Naive B cell (primary cell): ENCODE measurements at places on chromosomes 16 and 17. TPM values are rescaled to one million over a fixed set of nuclear protein-coding genes. Genes with fewer than 3 reads are reported as not detected.
A peak's percentile ranks its signal among the peaks of the same experiment; 100 is the strongest.

Gene CMTR2
- 24.9 TPM for polyA plus RNA-seq

DNA sequence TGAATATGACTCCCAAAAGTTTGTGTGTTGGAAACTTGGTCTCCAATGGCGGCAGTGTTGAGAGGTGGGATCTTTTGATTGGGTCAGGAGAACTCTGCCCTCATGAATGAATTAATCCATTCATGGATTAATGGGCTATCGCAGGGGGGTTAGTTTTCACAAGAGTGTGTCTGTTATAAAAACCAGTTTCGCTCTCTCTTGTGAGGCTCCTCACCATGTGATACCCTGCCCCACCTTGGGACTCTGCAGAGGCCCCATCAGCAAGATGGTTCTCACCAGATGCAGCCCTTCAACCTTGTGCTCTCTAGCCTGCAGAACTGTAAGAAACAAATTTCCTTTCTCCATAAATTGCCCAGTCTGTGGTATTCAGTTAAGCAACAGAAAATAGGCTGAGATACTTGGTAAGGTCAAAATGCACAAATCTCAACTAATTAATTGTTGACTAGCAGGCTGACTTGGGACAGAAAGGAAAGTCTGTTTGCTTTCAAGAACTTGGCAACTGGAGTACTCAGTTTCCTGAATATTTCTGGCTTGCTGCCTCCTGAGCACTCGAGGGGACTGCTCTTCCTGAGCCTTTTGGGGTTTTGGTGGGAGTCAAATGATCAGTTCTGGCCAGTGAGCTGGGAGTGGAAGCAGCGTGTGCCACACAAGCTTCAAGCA lies 13.8 kb upstream of the CCL17 start:
- peaks cover 12% of the 10 kb centered on the region for H3K27me3 ChIP-seq
- no peak for DNase-seq
- no peak overlapping the region for H3K27ac ChIP-seq
- peaks cover 17% of the 10 kb centered on the region for H3K4me1 ChIP-seq

DNA sequence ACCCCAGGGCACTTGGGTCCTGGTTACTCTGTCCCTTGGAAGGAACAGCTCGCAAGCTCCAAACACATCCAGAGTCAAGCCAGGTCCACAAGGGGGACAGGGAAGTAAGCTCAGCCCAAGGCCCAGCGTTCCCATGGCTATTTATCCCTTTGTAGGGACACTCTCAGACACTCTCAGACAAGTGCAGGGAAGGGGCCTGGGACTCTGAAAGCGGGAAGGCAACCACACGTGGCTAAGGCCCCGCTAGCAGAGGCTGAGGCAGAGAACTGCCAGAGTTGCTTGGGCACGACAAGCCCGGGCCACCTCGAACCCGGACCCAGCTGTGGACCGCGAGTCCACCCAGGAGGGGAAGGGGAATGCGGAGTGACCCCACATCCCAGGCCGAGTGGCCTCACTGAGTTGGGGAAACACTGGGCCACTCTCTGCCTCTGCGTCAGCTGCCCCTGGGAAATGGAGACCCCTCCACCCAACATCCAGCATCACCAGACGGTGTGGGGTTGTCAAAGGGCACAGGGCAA lies 10.2 kb downstream of the NPTX1 start:
- no peaks in the 10 kb centered on the region for H3K36me3 ChIP-seq
- no peak for DNase-seq

DNA sequence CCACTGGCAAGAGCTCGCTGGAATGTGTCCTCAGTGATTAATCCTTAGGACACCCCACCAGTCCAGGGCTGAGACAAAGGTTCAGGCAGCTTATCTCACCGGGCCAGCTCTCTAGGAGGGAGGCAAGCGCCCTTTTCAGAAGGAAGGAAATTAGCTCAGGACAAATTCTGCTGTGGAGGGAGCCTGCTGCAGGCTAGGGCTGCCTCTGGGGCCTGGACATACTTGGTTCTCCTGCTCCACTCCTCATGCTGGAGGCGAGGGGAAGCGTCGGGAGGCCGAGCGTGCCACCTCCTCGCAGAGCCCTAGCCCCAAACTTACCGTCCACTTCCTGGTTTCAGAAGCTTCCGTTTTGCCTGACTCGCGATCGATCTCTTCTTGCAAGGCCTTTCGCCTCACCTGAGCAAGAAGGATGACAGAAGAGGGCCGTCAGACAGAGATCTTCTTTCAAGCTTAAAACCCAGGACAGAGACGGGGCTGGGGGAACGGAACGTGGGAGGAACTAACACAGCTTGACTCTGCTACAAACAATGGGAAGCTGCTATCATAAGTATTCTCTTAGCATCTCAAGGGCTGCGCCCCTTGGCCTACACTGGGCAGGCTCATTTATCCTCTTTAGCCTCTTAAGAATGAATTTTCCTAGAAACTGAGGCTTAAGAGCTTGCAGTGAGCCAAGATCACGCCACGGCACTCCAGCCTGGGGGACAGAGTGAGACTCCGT lies 7.7 kb downstream of the KNOP1 start:
- H3K27me3 ChIP-seq = no peaks in the 10 kb centered on the region
- H3K36me3 ChIP-seq = peaks cover 36% of the 10 kb centered on the region
- DNase-seq = no peak
- H3K27ac ChIP-seq = no peak overlapping the region
- peaks cover 20% of the 10 kb centered on the region for H3K4me1 ChIP-seq
- no peak overlapping the region for H3K4me3 ChIP-seq

GRCh38 chr17:80252871-80253270 lies 7.8 kb upstream of the RNF213 start:
- no peak overlapping the region for H3K4me3 ChIP-seq
- DNase-seq = peak; percentile 72
- no peaks in the 10 kb centered on the region for H3K27me3 ChIP-seq
- no peaks in the 10 kb centered on the region for H3K36me3 ChIP-seq
- peaks cover 13% of the 10 kb centered on the region for H3K4me1 ChIP-seq

DNA sequence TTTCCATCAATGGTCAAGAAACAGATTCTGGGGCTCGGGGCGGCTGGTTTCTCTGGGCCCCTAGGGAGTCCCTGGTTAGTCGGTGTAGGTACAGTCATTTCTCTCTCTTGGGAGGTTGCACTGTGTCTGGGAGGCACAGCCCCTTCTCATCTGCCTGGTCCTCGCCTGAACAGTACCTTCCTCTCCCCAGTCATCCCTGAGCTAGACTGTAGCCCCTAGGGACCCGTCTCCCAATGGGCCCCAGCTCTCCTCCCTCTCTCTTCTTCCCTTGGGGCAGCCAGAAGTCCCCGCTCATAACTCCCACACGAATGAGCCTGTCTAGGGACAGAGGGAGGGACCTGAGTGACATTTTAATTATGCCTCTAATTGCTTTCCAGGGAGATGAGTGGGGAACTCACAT lies 20.2 kb upstream of the CPSF4L start:
- H3K4me3 ChIP-seq = no peak overlapping the region
- no peak overlapping the region for H3K27ac ChIP-seq
- H3K4me1 ChIP-seq = no peaks in the 10 kb centered on the region

- H3K4me3 ChIP-seq = no peak overlapping the region
- H3K27ac ChIP-seq = no peak overlapping the region
- no peaks in the 10 kb centered on the region for H3K36me3 ChIP-seq
- no peak for DNase-seq
- no peaks in the 10 kb centered on the region for H3K4me1 ChIP-seq
- H3K27me3 ChIP-seq = no peaks in the 10 kb centered on the region
Observed at GRCh38 chr17:33434841-33435240, 141.7 kb upstream of the ASIC2 start.

- no peak overlapping the region for H3K4me3 ChIP-seq
- H3K27me3 ChIP-seq = no peaks in the 10 kb centered on the region
- peaks cover 7% of the 10 kb centered on the region for H3K36me3 ChIP-seq
- H3K4me1 ChIP-seq = no peaks in the 10 kb centered on the region
Observed at GRCh38 chr16:69087161-69087581, 18.3 kb upstream of the HAS3 start.

DNA sequence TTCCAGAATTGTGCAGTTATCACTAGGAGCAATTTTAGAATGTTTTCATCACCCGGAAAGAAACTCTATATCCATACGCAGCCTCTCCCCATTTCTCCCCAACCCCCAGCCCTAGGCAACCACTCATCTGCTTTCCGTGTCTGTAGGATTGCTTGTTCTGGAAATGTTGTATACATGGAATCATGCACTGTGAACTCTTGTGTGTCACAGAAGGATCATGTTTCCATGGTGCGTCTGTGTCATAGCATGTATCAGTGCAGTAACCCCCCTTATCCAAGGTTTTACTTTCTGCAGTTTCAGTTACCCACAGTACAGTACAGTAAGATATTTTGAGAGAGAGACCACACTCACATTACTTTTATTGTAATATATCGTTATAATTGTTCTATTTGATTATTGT lies 299.4 kb downstream of the CPPED1 start:
- no peaks in the 10 kb centered on the region for H3K36me3 ChIP-seq
- no peak overlapping the region for H3K4me3 ChIP-seq
- no peaks in the 10 kb centered on the region for H3K27me3 ChIP-seq

- peak; percentile 51 for DNase-seq
- peak within 1 kb of the TSS; percentile 91 for H3K4me3 ChIP-seq
- peaks cover 61% of the 10 kb centered on the region for H3K27me3 ChIP-seq
- H3K4me1 ChIP-seq = peaks cover 36% of the 10 kb centered on the region
Observed at GRCh38 chr17:49494986-49495841, at the start of gene NGFR. Gene NGFR, plus strand, starts transcription at chr17:49495293. Its CDS starts 125 bp downstream, at chr17:49495418.
